ENCODE measurements at places on chromosomes 3 and 15.

DNA sequence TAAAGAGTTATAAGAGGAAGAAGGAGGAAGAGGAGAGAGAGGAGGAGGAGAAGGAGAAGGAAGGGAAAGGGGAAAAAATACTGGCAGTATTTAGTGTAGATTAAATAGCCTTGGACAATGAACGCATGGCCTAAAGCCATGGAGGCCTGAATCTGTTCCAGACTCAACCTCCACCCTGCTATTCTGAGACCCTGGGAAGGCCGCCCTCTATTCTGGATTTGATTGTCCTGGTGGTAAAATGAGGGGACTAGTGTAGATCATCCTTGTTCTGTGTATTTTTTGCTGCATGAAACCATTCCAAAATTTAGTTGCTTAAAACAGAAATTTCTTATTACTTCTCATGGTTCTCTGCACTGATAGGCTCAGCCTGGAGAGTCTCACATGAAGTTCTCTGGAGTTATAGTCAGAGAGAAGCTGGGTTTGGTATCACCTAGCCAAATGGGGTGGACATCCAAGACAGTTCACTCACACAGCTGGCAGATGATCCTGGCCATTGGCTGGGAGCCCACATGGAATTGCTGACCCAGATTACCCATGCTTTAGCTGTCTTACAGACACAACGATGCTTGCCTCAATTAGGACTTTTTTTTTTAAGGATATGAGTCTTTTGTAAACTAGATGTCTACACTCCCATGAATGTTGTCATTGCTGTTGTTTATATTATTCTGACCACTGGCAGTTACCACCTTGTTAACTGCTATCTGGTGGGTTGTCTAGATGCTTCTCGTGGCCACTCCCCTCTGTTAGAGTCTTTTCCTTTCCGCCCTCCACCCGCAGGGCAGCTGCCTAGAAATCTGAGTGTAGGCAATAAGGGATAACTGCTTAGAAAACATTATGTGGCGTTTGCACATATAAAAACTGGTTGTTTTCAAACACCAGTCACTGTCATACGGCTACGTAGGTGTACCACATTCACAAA, 149.9 kb downstream of the SST start:
- no peak for DNase-seq

DNA sequence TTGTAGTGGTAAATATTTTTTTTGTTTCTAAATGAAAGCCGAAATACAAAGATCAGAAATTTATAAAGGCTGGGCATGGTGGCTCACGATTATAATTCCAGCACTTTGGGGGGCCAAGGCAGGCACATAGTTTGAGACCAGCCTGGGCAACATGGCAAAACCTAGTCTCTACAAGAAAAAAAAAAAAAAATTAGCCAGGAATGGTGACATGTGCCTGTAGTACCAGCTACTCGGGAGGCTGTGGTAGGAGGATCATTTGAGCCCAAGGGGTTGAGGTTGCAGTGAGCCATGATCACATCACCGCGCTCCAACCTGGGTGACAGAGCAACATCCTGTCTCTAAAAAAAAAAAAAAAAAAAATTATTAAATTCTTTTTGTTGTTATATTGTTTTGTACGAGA, 6.9 kb downstream of the DENND4A start:
- DNase-seq: no peak

DNA sequence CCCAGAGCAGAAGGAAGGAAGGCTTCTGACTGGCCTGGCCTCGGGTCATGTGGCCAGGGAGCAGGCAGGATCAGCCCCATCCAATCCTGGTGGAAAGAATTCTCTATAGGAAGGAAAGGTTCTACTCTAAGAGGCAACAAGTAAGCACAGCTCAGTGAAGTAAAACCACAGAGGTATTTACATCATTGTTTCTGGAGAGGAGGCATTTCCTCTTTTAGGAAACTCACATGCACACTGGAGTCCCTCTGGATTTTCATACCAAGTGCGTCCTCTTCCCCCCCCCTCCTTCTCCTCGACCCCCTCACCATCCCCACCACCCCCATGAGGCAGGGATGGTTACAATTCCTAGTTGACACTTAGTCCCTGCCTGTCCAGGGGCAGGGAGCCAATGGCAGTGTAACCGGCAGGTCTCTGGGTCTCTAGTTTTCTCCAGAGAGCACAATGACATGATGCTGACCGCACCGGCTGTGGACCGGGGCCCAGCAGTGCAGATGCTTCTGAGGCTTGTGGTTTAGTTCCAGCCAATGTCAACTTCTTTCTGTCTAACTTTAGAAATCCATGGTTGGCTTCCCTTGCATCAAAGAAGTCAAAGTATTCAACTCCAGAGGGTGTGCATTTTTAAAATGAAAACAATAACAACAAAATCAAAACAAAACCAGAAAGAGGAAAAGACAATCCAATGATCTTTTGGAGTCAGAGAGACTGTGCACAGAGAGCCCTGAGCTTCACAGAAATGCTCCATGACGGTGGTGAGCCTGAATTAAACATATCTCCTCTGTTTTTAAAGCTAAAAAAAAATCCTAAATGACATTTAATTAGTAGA, 230.3 kb upstream of the TLE3 start:
- DNase-seq: no peak

- no peak for DNase-seq
Observed at GRCh38 chr3:46648096-46648495, 35.8 kb downstream of the FAM240A start.

GRCh38 chr3:67593761-67594234, 60.6 kb downstream of the SUCLG2 start:
- DNase-seq: no peak

DNA sequence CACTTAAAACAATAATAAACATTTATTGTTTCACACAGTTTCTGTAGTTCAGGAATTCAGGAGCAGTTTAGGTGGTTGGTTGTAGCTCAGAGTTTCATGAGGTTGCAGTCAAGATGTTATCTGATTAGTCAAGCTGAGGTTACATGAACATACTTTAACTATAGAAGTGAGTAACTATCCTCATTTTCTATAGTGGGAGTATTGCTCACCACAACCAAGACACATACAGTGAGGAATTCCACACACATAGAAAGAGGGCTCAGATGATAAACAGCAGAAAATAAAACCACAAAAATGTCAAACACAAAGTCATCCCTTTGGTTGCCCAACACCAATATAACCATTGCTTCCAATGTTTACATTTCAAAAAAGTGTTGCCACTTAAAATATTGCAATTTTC, 13.6 kb downstream of the SCN11A start:
- no peak for DNase-seq

GRCh38 chr3:131903988-131904415, 130.8 kb downstream of the CPNE4 start:
- DNase-seq: no peak
